Hepatocyte (in vitro differentiated cells): ENCODE measurements at places on chromosomes 16 and 17. TPM values are rescaled to one million over a fixed set of nuclear protein-coding genes. Genes with fewer than 3 reads are reported as not detected.

DNA sequence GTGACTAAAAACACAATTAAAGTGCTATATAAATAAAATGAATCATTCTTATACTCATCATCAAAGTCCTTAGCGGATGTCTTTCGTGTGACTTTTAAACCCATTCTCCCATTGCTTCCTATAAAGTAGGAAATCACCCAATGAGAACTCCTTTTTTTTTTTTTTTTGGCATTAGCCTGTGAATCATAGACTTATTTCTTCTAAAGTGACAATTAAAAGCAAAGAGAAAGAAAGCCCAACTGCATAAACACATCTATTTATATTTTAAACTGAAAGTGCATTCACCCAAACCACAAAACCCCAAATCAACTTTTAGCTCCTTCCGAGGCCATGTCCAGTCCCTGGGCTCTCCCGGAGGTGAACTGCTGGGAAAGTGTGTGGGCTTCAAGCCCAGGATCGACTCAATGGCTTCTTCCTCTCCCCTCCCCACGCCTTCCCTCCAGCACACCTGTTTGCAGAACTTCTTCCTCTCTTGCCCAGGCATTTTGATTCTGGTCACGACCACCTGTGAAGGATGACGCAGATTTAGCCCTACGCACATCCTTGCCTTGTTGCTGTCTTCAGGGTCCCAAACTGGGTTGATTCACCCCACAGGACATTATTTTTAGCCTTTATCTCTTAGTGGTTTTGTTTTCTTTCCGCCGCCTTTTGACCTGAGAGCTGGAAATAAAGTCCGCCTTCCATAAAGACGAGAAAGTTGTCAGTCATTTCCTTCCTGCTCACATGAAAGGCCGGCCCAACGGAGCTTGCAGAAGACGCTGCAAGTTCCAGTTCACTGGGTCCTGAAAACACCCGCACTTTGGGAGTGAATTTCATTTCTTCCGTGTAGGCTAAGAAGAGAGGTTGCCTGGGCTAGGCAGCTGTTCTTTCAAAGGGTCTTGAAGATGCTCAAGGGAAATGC lies 166.8 kb downstream of the MAP2K6 start:
- no peak for DNase-seq

DNA sequence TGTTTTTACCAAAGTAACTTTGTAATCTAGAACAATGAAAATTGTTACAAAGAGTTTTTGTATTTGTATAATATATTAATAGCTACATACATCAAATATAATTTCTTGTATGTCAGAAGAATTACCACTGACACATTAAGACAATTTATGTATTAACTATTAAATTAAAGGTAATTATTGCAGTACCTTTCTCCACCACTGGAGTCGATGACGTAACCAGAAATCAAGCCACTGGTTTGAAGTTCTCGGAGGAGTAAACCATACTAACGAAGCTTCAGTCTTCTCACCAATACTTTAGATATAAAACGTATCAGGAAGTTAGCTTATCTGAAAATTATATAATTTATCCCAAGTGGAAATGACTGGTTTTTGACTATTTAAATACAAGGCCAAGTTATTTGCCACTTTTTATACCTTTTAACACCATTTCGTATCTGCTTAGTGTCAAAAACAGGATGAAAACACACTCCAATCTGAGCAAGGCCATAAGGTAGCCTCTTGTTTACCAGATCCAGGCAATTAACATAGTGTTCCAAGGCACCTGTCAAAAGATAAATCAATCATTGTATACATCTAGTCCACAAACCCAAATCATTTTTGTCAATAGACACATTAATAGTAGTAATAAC lies 4.3 kb downstream of the POLG2 start:
- no peak for DNase-seq

DNA sequence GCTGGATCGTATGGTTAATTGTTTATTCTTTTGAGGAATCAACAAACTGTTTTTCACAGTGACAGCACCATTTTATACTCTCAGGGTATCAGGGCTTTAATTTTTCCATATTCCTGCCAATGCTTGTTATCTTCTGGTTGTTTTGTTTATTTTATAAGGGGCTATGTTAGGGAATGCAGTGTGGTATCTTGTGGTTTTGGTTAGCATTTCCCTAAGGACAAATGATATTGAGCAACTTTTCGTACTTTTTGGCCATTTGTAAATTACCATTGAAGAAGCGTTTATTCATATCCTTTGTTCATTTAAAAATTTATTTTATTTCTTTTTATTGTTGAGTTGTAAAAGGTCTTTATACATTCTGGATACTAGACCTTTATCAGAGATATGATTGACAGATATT lies 322.0 kb upstream of the SALL1 start:
- no peak for DNase-seq

GRCh38 chr17:896454-896853 lies 83.1 kb downstream of the NXN start:
- no peak for DNase-seq

DNA sequence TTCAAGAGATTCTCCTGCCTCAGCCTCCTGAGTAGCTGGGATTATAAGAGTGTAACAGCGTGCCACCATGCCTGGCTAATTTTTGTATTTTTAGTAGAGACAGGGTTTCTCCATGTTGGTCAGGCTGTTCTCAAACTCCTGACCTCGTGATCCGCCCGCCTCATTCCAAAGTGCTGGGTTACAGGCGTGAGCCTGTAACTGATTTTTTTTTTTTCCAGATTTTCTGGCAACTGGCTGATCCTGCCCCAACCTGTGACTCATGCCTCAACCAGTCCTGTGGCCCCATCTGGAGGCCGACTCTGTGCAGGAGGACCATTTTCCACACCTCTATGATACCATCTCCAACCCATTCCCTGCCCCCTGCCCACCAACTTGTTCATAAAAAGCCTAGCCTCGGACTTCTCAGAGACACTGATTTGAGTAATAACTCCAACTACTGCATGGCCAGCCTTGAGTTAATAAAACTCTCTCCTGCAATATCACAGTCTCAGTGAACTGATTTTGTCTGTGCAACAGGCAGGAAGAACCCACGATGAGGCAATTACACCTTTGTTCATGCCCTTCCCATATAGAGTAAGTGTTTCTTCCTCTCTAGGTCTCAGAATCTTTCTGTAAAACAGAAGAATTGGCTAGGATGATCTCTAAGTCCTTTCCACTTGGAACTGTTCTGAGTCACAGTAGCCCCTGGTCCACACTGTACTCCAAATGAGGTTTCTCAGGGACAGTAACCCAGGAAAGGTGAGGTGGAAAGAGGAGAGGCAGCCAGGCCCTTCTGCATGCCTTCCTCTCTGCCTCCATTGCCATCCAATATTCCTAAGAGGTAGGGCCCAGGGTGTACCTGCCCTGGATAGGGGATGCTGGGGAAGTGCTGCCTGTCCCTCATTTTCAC lies 8.8 kb upstream of the CNOT1 start:
- DNase-seq: peak; percentile 82

AANAT gene
- polyA plus RNA-seq: 0.92 TPM in 1 of 2 replicates, not detected in the other

DNA sequence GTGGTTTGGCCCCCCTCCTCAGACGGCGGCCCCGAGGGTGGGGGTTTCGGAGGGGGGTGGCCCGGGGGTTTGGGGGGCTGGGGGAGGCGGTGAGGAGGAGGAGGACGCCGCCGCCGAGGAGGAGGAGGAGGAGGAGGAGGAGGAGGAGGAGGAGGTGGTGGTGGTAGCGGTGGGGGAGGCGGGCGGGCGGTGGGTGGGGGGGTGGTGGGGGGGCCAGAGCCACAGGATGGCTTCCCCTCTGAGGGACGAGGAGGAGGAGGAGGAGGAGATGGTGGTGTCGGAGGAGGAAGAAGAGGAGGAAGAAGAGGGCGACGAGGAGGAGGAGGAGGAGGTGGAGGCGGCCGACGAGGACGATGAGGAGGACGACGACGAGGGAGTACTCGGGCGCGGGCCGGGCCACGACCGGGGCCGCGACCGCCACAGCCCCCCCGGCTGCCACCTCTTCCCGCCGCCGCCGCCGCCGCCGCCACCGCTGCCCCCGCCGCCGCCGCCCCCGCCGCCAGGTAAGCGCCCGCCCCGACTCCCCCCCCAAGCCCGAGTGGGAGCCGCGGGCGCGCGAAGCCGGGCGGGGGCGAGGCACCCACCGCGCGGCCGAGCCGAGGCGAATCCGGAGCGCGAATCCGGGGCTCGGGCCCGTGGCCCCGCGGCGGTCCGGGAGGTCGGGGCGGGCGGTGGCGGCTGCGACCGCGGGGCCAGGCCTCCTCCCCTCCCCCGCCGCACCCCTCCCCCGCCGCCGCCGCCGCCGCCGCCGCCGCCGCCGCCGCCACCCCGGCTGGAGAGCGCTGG lies 3.8 kb upstream of the CHD3 start:
- peak; percentile 32 for DNase-seq

GRCh38 chr16:84498859-84499620 lies 5.4 kb downstream of the MEAK7 start:
- DNase-seq: peak; percentile 5

GRCh38 chr16:1413684-1414531 lies 596 bp downstream of the UNKL start:
- peak; percentile 80 for DNase-seq

MYH2 gene
- polyA plus RNA-seq: not detected in 2 replicates

HSD17B2 gene
- polyA plus RNA-seq: 63.5 and 91.1 TPM in 2 replicates

LGALS9B gene
- not detected in 2 replicates for polyA plus RNA-seq

DNA sequence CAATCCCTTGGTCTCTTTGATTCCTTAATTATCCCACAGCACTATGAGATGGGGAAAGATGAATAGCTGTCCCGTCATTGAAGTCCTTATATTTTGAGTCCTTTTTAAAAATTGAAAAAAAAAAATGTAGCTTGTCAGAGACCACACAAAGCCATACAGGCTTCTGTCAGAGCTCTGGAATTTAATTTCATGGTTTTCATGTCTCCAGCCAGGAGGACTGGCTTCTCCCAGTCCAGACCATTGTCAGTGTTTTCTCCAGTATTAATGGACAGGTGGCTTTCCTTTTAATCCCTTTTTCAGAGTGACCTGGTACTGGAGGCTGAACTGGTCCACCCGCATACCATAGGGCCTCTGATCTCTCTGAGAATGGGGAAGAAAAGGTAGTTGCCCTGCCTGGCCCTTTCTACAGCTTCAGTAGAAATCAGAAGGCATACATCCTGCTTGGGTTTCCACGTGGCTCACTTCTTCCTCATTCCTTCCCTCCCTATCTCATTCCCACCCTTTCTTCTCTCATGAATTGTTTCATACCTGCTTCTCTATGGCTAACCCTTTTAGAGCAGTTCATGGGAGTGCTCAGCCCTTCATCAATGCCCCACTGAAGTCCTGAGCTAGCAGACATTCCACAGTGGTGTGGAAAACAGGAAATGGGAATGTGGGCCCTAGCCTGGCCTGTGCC lies 29.1 kb downstream of the TRIM16 start:
- peak; percentile 38 for DNase-seq

- DNase-seq: no peak
These were observed 307.2 kb downstream of the ABCC12 start for GRCh38 chr16:47848421-47849109.

DNA sequence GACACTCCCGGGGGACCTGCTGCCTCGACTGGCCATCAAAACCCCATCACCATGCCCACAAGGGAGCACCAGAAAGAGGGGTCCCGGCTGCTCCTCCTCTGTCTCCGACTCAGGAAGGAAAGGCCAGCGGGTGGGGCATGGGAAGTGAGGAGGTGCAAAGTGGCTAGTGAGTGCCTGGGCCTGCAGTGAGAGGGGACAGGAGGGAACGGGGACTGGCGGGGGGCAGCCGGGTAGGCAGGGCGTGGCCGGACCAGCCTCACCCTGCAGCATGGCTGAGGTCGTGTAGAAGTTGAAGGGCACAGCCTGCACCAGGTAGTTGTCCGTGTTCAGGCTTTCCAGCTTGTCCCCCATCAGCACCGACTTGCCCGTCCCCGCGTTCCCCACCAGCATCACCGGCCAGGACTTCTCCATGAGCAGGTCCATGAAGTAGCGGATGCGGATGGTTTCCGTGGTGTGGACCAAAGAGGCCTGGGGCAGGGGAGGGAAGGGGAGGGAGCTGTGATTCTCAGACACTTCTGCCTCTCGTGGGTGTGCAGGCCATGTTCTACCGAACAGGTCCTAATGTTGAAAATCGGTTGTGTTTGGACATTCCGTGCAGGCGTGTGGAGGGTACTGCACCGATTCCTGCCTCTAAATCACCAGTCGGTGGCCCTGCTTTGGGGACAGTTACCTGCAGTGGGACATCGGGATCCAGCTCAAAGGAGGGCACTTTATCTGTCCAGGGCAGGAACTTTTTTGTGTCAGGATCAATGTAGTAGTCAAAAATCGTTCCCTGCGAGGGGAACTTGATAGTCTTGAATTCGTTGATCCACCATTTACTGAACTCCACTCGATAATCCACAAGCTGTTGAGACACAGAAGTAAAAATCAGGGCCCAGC lies 91.7 kb downstream of the DNAH17 start:
- DNase-seq: no peak

DNA sequence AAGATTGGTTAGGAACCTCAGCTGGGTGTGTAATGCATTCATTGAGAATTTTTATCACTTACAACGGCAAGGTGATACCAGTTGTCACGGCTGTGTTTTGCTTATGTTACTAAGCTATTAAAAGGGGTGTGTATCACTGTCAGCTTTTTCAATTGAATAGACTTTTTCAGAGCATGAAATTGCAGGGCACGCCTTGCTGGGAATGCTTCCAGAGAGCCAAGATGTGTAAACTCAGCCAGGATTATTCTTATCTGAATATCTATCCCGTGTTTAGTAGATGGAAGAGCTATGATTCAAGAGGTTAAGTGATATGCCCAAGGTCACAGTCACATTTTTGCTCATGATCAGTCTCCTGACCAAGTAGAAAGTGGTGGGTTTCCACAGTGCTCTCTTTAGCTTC lies 6.6 kb upstream of the TEKT3 start:
- peak; percentile 66 for DNase-seq

DNA sequence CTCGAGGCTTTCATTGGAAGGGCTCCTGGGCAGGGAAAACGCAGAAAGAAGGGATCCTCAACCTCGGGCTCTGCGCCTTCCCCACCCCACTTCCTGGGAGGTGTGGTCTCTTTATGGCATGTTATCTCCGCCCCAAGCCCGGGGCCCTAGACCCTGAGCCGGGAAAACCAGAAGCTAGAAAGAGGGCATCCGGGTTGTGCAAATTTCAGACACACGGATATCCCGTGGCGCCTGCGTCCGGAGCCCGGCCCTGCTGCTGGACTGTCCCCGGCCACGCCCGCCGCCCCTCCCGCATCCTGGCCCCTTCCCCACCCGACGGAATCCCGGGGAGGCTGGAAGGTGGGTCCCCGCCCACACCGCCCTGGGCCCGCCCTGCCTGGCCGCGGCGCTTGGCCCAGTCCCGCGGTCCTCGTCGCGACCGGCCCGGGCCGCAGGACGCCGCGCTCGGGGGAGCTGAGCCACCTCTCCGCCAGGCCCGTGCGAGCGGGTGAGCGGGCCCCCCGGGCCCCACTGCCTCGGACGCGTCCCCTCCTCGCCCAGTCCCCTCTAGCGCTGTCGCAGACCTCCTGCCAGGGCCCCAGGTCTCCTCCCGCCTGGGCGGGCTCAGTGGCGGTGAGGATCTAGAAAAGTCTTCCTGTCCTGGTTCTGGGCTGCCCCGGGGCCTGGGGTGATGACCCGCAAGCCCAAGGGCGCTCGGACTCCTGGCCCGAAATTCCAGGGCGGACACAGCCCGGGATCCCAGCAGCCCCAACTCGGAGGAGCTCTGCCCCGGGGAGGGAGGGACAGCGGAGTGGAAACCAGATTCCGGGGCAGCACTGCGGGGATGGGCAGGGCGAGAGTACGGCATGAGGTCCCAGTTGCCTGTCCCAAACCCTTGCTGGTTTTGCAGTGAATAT lies at the start of gene SLC16A5:
TSS of gene SLC16A5 (plus strand) at position 397 of the 896 bp plus-strand sequence. CDS start 5,683 bp downstream, outside the sequence.
- peak; percentile 94 for DNase-seq
